ENCODE measurements at places on chromosomes 3 and 15. TPM values are rescaled to one million over a fixed set of nuclear protein-coding genes. Genes with fewer than 3 reads are reported as not detected.

Gene LRRC31
- not detected for total RNA-seq

Gene C2CD4B
- total RNA-seq = 1.2 TPM

Gene OR5H1
- not detected for total RNA-seq

Gene ITGA11
- total RNA-seq = 1.5 TPM

Gene TRIM71
- 2.5 TPM for total RNA-seq

Gene JAGN1
- total RNA-seq = 8.9 TPM

Gene CMC1
- total RNA-seq = 5.2 TPM

Data from temporal lobe (tissue), 4 donors.